ENCODE measurements at places on chromosomes 4 and X.

GRCh38 chr4:107220976-107221375 lies 184.9 kb upstream of the DKK2 start:
- no peak for DNase-seq

- no peak for DNase-seq
Measured at GRCh38 chr4:167930166-167930565, 162.2 kb upstream of the ANXA10 start.

GRCh38 chr4:10619855-10620254 lies 64.7 kb downstream of the CLNK start:
- no peak for DNase-seq

GRCh38 chr4:139642364-139642763 lies 23.3 kb upstream of the MGST2 start:
- DNase-seq: no peak

- no peak for DNase-seq
Measured at GRCh38 chr4:147839200-147839599, 107.3 kb downstream of the ARHGAP10 start.

Measured in CD14-positive monocyte (primary cell).